ENCODE measurements at places on chromosomes 5 and 9.

DNA sequence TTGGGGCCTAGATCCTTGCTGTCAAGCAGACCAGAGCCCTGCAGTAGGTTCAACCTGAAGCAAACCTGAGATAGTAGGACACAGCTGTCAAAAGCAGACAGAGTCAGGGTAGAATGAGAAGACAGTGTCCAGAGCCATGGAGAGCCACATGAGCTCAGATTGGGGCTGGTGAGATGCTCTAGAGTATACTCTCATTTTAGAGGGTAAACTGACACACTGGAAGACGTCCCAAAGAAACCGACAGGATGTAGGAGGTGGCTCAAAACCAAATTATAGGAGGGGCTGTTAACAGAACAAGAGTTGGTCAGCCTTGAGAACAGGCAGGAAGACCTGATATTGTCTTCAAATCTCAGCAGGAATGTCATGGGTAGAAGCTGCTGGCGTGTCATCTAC lies 11.5 kb downstream of the CCDC69 start:
- no peak for DNase-seq

DNA sequence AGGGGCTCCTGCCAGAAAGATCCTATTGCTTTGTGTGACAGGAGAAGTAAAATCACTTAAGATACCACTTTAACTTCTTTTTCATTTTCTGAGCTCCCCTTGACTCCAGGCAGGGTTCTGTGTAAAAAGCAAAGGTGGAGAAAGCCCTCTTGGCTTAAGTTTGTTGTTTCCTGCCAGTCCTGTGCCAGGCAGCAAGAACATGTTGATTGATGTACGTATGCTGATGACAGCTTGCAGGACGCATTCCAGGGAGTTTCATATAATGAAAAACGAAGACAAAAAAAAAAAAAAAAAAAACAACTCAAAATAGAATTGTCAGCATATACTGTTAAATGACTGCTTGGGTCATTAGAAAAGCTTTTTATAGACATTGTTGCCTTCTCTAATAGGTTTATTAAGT lies 251.7 kb downstream of the PSAT1 start:
- DNase-seq: no peak

GRCh38 chr5:74865256-74865803 lies 857 bp downstream of the FAM169A start:
- DNase-seq: no peak

DNA sequence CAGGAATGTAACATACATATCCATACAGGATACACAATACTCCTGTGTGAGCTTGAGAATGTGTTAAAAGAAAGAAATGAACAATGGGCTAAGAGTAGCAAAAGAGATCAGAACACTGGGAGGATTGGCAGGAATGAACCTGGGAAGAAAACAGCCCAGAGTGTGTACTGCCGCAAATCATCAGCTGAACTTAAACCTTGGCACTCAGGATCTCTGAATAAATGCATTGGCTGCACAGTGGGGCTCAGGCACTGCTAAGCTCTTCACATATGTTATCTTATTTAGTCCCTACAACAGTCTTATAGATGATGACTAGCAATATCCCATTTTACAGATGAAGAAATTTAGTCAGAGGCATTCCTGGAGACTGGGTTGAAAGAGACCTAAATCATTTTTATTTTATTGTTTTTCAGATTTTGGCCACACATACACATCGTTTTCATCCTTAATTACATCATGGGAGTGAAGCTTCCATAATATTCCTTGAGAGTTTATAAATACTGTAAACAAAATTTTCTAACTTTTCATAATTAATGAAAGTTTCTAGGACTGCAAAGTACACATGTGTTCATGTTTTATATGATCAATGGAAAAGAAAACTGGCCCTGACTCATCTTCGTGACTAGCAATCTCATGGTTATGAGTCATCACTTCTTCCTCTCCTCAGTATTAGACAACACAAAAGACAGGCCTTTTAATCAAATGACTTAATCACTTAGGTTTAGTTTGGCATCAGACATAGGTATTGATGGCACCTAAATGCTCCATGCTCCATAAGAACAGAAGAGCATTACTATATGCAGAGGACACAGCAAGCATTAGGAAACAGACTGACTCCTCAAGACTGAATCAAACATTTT lies 59.2 kb downstream of the CDH18 start:
- DNase-seq: no peak

DNA sequence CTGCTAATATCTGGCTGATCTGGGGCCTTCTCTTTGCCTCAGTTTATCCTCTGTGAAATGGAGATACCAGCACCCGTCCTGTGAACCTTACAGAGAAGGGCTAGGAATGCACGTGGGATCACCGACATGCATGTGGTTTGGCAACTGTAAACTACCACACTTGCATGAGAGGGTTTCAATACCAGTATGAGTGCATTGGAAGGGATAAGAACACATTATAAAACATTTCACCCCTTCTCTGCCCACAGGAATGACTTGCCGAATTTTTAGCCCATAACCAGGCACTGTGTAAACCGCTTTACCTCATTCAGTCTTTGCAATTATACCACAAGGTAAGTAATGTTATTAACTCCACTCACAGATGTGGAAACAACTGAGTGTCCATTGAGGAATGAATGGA lies 8.9 kb upstream of the RAB14 start:
- DNase-seq: no peak

DNA sequence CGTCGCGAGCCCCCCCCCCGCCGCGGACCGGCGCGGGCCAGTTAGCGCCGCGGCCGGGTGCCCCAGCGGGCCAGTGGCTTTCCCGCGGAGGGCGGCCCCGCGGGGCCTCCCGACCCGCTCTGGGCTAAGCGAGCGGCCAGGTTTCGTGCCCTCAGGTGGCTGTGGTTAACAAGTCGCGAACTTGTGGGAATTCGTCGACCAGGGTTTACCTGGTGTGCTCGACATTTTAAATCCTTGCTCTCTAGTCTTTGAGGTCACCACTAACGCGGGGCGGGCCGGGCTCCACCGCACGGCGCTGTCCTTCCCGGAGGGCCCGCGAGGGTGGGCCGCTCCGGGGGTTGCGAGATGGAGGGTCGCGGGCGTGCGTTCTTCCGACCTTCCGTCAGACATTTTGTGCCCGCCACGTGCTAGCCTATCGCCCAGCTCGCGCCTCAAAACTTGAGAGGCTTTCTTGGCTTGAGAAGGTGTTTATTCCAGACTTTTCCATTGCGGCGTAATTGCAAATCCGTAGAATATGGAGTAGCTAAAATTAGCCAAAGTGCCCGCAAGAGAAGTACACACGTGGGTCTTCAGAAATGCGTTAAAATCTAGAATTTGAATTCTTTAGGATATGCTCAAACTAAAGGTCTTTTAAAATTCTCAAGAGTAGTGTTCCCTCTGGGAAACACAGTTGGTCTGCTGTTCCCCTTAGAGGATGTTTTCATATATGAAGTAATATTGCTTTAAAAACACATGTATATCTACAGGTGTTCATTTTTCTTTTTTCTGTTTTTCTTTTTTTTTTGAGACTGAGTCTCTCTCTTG lies 2.1 kb downstream of the ANP32B start:
- DNase-seq: no peak
